Left ventricle myocardium superior (tissue), 1 donor: ENCODE measurements at places on chromosomes 1 and 21.

- no peak for DNase-seq
These were observed 223.3 kb downstream of the FGGY start for GRCh38 chr1:59520194-59520593.

- DNase-seq = no peak
These were observed 53.5 kb upstream of the TRAPPC10 start for GRCh38 chr21:43958364-43959158.

GRCh38 chr1:58941471-58942289 lies 157.8 kb upstream of the JUN start:
- DNase-seq = no peak

DNA sequence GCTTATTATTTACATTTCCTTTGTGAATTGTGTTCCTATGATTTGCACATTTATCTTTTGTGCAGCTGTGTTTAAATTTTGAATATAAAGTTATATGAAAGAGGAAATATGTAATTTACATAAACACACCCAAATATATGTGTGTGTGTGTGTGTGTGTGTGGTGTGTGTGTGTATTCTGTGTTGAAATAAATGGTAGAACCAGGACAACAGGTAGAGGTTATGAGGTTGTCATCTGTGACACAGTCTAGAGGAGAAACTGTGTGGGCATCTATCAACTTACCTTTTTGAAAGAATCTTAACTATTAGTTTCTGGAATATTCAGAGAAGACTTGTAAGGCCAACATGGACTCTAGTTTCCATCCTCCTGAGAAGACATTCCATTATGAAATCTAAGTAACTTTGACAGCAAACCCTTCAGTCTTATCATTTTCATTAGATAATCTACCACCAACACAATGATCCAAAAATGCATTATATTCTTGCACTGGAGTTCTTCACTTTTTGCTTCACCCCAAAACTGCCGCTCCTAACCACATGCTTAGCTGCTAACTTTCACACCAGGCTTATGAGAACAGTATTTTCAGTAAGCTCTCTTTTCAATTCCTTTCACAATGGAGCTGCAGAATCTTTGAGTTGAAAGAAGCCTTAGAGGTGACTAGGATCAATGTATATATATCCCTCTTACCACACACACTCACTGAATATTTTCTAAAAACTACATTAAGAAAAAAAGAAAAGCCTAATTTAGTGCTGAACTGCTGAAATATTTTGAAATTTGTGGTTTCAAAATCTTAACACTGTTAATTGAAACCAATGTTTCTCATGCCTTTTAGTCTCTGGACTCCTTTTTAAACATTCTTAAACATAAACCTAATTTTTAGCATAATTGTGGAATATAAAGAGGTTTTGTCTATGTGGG lies 21.8 kb downstream of the PTPRC start:
- DNase-seq = no peak
